ENCODE measurements at places on chromosomes 6 and 20.

GRCh38 chr6:163487606-163488005 is 73.1 kb downstream of the QKI start:
- DNase-seq: no peak

GRCh38 chr6:23316131-23316530 is 746.8 kb downstream of the HDGFL1 start:
- DNase-seq: no peak

DNA sequence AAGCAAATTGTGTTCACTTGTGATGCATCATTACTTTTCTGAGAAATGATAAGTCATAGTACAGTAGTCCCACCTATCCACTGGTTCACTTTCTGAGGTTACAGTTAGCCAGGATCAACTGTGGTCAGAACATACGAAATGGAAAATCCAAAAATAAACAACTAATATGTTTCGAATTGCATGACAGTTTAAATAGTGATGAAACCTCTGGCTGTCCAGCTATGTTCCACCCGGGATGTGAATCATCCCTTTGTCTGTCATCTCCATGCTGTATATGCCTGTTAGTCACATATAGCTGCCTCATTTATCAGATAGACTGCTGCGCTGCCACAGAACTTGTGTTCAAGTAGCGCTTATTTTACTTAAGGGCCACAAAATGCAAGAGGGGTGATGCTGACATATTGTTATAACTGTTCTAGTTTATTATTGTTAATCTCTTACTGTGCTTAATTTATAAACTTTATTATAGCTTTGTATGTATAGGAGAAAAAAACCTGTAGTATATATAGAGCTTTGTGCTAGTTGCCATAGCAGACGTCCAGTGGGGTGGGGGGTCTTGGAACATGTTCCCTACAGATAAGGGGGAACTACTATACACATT is 29.2 kb downstream of the AFDN start:
- no peak for DNase-seq

DNA sequence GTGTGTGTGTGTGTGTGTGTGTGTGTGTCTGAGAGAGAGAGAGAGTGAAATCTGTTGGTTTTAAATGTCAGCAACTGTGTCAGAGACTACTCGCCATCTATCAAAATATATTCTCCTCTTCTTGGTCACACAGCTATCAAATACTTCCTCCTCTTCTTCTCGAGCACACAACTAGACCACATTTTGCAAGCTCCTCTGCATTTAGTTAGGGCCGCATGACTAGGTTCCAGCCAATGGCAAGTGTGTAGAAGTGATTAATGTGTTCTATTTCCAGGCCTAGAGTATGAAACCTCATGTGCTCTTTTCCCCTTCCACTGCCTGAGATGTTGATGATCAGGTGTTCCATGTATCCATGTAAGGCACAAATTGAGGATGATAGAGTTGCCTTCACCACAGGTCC is 278.5 kb upstream of the MARCKS start:
- no peak for DNase-seq

GRCh38 chr6:16126861-16127260 is 2.0 kb upstream of the MYLIP start:
- DNase-seq: no peak

DNA sequence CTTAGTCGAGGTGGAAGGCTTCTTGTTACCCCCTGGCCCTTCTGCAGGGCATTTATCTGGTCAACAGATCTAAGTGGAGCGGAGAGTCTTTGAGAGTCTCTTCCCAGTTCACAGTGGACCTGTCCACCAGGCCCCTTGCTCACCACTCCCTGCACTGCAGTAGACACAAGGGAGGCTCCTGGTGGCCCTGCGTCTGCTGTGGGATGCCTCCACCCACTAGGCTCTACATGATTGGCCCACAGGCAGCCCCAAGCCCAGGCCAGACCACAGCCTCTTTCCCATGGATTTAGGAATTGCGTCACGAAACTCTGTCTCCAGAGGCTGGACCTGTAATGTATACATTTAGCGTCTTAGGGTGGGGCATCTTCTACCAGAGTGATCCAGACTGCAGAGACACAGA is 28.4 kb downstream of the TBC1D7 start:
- no peak for DNase-seq

GRCh38 chr6:130377915-130378314 is 12.1 kb downstream of the TMEM200A start:
- DNase-seq: no peak

DNA sequence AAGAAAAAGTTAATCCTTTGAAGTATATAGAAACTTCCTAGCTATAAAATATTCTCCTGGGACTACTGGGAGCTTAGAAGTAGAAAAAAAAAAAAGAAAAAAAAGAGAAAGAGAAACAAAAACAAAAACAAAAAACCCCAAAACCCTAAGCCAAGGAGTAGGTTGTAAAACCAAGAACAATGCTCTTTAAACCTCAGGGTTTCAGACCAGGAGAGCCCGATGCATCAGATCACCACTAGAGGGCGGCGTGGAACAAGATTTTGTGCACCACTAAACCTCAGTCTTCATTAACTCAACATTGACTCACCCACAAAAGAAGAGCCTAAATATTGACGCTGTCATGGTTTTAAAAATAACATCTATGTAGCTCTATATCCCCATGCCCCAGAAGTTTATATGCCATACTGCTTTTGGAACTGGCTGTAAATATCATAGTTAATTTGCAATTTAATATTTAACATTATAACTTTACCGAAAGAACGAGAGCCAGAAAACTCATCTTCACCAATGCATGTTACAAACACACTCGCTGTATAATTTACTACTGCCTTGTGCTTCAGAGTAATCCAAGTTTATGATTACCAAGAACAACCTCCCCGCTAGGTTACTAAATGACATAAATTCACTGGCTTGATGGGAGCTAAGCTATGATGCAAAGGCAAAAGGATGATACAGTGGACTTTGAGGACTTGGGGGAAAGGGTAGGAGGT is 19.2 kb downstream of the MCUR1 start:
- peak; percentile 67 for DNase-seq

- DNase-seq: no peak
These were observed 91.3 kb downstream of the PDE10A start for GRCh38 chr6:165571721-165572132.

DNA sequence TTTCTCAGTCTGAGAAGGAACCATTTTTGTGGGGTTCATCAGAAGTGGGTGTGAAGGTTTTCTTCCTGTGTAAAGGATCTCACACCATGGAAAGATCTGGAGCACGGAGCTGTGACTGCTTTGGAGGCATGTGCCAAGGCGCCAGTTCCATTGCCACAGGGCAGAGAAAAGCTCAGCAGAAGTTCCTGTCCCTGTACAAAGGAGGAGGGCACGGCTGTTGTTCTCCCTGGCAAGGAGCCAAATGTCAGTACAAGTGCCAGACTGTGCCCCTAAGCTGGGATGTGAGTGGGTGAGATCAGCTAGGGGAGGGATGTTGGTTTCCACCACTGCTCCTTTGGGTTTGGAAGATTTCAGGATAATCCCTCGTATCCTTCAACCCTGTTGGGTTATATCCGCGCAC is 117.3 kb downstream of the CRYBG1 start:
- no peak for DNase-seq

DNA sequence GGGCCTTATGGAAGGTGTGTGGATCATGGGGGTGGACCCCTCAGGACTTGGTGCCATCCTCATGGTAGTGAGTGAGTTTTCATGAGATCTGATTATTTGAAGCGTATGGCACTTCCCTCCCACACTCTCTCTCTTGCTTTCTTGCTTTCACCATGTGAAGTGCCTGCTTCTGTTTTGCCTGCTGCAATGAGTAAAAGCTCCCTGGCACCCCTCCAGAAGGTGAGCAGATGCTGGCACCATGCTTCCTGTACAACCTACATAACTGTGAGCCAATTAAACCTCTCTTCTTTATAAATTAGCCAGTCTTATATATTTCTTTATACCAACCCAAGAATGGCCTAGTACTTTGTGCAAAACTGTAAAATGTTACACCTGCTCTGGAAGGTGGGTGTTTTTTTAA is 396.8 kb upstream of the HS3ST5 start:
- DNase-seq: no peak

DNA sequence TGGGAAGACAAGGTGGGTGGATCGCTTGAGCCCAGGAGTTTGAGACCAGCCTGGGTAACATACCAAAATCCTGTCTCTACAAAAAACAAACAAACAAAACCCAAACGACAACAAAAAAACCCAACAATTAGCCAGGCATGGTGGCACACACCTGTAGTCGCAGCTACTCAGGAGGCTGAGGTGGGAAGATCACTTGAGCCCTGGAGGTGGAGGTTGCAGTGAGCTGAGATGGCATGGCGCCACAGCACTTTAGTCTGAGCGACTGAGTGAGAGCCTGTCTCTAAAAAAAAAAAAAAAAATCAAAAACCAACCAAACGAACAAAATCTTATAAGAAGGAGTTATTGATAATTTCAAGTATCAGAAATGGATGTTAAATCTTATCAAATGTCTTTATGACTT is 114.9 kb downstream of the CDH26 start:
- no peak for DNase-seq

- no peak for DNase-seq
These were observed 119.1 kb upstream of the MAP7 start for GRCh38 chr6:136669299-136669699.

- DNase-seq: no peak
These were observed 50.8 kb upstream of the NRN1 start for GRCh38 chr6:6057442-6058053.
